ENCODE measurements at places on chromosomes 1 and 21.

DNA sequence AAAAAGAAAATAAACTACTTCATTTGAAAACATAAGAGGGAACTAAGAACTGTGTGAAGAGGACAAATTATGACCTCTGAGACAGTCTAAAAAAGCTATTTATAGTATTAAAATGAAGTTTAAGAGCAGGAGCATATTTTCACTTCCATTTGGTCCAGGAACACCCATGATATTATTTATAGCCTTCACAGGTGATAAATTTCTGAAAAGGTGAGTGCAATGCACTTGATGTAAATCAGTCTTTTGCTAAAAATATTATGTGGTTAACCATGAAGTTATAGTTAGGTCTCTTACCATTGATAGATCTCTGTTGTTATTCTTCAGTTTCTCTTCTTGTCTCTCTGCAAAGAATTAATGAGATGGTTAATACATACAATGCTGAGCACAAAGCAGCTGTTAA lies 14.7 kb downstream of the TMCO1 start:
- DNase-seq: no peak

- no peak for DNase-seq
These were observed 16.2 kb downstream of the CNST start for GRCh38 chr1:246582301-246583055.

DNA sequence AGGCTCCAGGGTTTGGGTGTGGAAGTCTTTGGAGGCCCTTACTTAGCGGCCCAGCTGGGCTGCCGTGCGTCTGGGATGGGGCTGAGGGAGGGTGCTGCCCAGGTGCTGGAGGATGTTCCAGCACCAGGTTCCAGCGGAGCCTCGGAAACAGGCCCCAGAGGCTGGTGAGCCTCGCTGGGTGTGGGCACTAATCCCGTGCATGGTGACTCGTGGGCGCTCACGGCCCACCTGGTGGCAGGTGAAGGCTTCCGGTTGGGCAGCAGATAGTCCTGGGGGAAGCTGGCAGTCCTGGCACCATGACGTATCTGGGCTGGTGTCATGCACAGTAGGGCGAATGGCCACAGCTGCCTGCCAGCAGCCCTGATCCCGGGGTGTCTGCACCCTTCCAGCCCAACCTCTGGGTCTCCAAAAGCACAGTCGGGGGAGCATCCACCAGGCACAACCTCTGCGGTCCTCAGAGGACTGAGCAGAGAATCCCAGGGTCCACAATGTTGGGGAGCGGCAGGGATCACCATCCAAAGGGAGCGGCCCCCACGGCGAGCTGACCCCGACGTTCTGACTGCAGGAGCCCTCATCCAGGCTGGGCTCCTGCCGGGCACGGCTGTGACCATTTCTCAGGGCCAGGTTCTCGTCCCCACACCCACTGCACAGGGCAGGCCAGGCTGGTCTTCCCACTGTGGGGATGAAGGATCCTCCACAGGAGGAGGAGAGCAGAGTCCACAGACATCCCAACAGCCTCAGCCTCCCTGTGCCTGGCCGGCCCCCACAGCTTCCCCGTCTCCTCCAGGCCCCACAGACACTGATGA lies 25.3 kb downstream of the FTCD start:
- no peak for DNase-seq

- DNase-seq: peak; percentile 38
These were observed 38.6 kb downstream of the C21orf91 start for GRCh38 chr21:17780539-17780938.

GRCh38 chr1:62437273-62437940 lies 558 bp downstream of the USP1 start:
- DNase-seq: peak; percentile 45

- DNase-seq: no peak
These were observed at the start of gene S100A13 for GRCh38 chr1:153626904-153627714. TSS of gene S100A13 (minus strand) at chr1:153627505. CDS start at chr1:153626472, 1,033 bp downstream.

- DNase-seq: no peak
These were observed 16.8 kb downstream of the SZRD1 start for GRCh38 chr1:16383888-16384287.

- no peak for DNase-seq
These were observed 1.8 kb upstream of the CTPS1 start for GRCh38 chr1:40977716-40978115.

- no peak for DNase-seq
These were observed 173.9 kb downstream of the DUSP10 start for GRCh38 chr1:221567859-221568507.

- DNase-seq: no peak
These were observed 19.4 kb upstream of the SRSF4 start for GRCh38 chr1:29200906-29201594.

- DNase-seq: no peak
These were observed 470.9 kb downstream of the TTLL7 start for GRCh38 chr1:83527987-83528386.

DNA sequence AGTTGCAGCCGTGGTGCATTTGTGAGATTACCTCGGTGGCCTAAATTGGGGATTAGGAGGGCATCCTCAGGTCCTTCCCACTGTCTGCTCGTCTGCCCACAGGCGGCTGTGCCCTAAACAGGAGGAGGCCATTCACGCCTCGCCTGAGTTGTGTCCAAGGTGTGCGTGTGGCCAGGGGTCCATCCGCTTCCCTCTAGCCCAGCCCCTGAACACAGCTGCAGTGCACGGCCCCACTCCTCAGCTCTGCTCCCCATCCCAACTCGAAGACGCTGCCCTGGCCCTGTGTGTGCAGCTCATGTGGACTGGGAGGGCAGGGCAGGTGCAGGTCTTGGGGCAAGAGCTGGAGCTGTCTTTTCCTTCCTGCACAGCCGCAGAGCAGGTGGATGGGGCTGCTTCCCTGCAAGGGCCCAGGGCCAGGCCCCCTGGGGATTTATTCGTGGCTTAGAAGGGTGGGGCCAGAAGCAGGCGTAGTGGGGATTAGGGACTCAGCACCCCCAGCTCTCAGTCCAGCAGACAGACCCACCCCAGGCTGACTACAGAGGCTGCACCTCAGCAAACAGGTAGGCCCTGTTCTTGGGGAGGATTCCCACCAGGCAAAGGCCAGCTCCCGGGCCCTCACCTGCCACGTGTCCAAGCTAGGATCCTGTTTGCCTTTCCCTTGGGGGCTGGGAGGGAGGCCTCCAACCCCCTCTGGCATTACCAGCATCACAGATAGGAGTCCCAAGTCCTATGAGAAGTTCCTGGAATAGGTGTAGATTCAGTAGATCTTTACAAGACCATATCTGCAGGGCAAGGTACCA lies 4.3 kb downstream of the GUK1 start:
- no peak for DNase-seq

DNA sequence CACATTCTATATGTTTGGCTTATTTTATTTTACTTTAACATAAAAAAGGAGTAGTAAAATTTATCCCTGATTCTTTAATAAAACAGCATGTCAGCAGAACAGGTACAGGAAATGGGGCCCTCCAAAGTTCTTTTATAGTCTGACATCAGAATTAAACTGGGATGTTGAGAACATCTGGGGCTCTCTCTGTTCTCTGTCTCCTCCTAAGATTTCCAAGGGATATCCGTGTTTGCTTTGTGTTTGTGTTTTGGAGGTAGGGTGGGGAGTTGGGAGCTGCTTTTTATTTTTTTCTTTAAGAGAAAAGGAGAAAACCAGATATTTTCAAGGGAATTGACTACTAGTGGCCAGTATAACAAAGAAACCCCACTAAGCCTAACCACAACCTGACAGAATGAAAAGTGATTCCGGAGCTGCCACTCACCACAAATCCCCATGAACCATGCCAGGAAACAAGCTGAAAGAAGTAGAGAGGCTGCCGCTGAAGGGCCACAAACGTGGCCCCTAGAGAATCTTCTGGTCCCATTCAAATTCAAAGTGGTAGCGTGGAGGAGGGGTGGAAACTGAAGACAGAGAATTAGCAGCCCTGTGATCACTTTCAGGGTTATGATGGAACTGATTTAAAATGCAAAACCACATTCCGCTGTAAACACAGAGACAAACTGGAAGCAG lies 369.6 kb upstream of the ADGRL2 start:
- no peak for DNase-seq

GRCh38 chr21:45209685-45210284 lies 77.9 kb downstream of the POFUT2 start:
- DNase-seq: no peak

DNA sequence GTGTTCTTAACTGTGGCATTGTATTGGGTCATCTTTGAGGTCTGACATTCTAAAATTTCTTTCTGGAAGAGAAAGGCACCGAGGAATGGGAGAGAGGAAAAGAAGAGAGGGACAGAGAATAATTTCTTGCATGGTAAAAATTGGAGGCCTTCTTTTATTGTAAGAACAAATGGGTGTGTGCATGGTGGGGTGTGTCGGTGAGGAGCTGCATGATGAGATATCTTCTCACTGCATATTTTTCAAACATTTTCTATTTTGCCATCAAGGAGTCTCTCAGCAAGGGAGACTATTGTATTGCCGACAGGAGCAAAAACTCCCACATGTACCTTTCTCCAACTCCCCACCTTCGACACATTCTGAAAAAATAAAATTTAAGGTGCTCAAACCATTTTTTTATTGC lies 6.5 kb upstream of the CTSE start:
- no peak for DNase-seq

- DNase-seq: no peak
These were observed 29.3 kb downstream of the SGIP1 start for GRCh38 chr1:66563094-66563800.

- no peak for DNase-seq
These were observed 195.2 kb downstream of the S1PR1 start for GRCh38 chr1:101431956-101432510.

GRCh38 chr1:184793967-184794366 lies 39.3 kb upstream of the EDEM3 start:
- no peak for DNase-seq

- no peak for DNase-seq
These were observed 111.9 kb upstream of the KAZN start for GRCh38 chr1:14486401-14487201.

GRCh38 chr1:51567653-51568052 lies 48.6 kb upstream of the EPS15 start:
- DNase-seq: no peak

DNA sequence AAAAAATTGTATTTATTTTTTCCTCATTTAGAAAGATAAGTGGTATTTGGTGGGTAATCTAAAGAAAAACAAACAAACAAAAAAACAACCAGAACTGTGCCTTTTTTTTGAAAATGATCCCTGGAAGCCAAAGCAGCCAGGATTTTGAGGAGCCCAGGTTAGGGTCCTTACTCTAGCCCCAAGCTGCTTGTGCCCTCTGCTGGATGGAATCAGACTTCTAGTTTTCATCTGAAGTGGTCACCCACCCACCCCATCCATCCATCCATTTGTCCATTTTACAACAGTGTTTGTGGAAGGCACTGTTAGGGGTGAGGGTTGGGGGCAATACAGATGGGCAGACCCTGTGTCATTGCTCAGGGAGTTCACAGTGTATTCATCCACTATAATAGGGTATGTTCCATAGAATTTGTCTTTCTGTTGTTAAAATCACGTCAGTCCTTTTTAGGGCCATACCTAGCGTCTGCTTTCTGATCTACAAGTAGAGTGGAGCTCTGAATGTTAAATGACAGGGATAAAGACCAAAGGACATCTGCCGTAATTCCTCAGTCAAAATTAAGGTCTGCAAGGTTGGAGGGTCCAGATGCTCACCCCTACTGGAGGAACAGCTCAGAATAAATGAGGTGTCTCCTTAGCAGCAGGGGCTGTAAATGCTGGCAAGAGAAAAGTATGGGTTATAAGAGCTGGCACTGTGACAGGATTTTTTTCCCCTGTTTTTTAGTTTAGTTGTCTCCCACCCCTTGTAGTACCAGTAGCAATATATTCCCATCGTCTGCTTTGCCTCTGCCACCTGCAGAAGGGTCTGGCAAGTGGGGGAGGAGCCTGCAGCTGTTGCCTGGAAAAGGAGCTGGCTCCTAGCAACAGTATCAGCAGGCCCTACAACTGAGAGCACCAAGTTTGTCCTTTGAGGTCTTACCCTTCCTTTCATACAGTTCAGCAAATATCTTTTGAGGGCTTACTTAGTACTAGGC lies 3.2 kb downstream of the LRRC42 start:
- DNase-seq: no peak

GRCh38 chr1:2027961-2028583 lies 8.9 kb downstream of the GABRD start:
- no peak for DNase-seq

- DNase-seq: no peak
These were observed 33.9 kb downstream of the COQ8A start for GRCh38 chr1:226973898-226974543.

GRCh38 chr1:208090388-208091301 lies 153.5 kb downstream of the PLXNA2 start:
- no peak for DNase-seq

All from stimulated activated naive CD4-positive, alpha-beta T cell treated with Interleukin-2 at 50 U/mL for 16 hours (primary cell).